Esophagus squamous epithelium (tissue), 5 donors: ENCODE measurements at places on chromosomes 5 and 9.

DNA sequence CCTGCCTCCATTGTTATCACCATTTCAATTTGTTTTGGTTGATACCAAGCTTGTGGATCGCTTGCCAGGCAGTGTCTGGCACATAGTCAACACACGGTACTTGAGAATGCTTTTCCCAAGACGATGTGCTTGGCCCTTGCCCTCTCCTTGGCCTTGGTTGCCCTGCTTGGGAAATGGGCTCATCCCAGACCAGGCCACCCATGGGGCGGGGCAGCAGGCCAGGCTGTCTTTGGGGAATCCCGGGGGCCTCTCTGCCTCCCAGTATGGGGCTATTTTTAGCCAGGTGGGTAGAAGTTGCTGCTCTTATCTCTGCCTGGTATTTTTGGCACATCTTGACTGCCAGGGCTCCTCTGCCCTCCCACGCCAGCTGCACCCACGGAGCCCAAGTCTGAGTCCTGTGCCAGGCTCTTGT lies 49.9 kb downstream of the LMX1B start:
- no peaks in the 10 kb centered on the region for H3K36me3 ChIP-seq
- peaks cover 39% of the 10 kb centered on the region for H3K4me1 ChIP-seq
- peaks cover 95% of the 10 kb centered on the region for H3K27me3 ChIP-seq

- H3K36me3 ChIP-seq = no peaks in the 10 kb centered on the region
- H3K27me3 ChIP-seq = no peaks in the 10 kb centered on the region
- no peak overlapping the region for H3K4me3 ChIP-seq
- no peak overlapping the region for H3K27ac ChIP-seq
- no peaks in the 10 kb centered on the region for H3K4me1 ChIP-seq
- DNase-seq = no peak
Observed at GRCh38 chr9:37157726-37158377, 37.5 kb downstream of the ZCCHC7 start.

DNA sequence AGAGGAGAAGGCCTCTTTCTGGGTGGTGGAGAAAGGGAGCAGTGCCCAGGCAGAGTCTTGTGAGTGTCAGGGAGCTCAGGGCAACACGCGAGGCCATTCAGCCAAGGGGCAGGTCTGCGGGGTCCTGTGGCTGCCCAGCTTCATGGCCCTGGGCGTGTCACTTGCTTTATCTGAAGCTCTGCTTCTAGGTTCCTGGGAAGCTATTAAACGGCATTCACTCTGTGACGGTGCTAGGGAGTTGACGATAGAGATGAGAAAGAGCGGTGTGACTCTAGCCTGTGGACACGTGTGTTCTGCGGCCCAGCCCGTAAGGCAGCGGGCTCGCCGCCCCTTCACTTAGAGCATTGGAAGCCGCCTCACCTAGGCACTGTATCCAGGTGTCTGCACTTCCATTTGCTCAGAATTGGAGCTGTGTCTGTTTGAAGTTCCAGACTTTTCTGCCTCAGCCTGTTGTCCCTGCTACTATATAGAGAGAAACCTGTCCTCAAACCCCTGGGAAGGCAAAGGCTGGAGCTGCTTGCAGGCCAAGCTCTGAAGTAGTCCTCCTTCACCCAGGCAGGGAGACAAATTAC lies 88.3 kb downstream of the PHF2 start:
- DNase-seq = no peak
- peaks cover 3% of the 10 kb centered on the region for H3K36me3 ChIP-seq
- no peak overlapping the region for H3K27ac ChIP-seq
- H3K27me3 ChIP-seq = no peaks in the 10 kb centered on the region

DNA sequence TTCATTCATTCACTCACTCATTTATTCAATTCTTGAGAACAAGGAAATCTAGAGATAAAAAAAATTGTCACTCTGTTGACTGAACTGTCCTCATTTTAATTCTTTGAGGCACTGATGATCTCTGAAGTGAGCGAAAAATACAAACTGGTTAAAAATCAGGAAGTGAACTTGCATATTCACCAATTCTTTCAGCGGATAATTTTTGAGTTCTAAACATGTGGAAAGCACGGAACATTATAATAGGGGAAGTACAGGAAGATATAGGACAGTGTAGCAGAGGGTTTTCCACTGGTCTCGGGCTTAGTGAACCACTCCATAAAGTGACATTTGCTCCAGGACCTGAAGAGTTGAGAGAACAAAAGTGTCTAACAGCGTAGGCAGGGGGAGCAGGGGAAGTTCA lies 169.5 kb downstream of the TLR4 start:
- H3K4me1 ChIP-seq = no peaks in the 10 kb centered on the region
- H3K36me3 ChIP-seq = no peaks in the 10 kb centered on the region
- no peak overlapping the region for H3K27ac ChIP-seq
- H3K4me3 ChIP-seq = no peak overlapping the region
- H3K27me3 ChIP-seq = no peaks in the 10 kb centered on the region

DNA sequence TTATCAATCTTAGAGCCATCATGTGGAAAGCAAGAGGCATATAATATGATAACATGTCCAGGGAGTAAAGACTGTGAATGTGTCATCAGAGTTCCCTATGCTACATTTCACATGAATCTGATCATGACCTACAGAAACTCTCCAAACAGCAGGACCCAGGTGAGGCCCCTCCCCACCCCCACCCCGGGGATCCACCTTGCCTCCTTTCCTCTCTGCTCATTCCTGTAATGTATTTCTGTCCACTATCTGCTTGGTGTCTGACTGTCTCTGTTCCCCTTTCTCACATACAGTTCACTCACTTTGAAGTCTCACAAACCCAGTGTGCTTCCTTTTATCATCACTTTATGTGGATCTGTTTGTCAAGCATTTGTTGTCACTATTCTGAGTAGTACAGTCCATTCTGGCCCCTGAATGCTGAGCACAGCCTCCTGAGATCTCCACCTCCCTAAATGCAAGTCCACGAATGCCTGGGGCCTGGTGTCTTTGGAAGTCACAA lies 76.4 kb upstream of the SMARCA2 start:
- H3K4me1 ChIP-seq = no peaks in the 10 kb centered on the region
- H3K27me3 ChIP-seq = no peaks in the 10 kb centered on the region
- no peak overlapping the region for H3K27ac ChIP-seq
- H3K36me3 ChIP-seq = no peaks in the 10 kb centered on the region

DNA sequence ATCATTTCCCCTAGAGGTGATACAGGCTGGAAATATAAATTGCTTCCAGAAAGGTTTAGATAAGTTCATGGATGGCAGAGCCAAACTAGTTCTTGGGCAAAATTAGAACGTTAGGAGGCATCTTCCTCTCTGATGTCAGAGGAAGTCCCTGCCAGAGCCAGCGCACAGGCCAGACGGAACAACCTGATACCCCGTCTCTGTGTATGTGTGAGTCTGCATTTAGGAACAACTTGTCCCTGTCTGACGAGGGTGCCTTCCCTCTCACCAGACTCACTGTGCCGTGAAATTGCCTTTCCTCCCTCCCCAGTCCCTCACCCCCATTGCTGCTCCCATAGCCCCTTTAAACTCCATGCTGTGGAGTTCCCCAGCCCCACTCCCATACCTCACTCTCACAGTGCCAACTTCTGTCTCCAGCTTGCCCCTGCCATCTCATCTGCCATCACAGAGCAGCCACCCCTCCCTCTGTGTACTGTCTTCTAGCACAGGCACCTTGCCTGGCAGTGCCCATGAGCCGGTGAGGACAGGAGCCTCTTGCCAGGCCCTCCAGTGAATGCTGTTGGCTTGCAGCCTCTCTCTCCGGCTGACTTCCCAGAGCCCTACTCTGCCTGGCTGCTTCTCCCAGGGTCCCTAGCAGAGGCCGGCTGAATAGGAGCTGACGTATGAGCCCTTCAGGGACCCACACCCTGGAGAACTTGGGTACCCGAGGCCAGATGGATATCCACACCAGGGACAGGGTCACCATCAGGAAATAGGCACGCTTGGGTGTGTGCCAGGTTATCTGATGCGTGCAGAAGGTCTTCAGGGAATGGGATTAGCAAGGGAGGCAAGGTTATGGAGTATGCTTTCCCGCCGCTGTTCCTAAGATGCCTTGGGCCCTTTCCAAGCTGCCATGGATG lies 26.7 kb downstream of the UNC5A start:
- no peak for DNase-seq
- no peak overlapping the region for H3K27ac ChIP-seq
- H3K36me3 ChIP-seq = no peaks in the 10 kb centered on the region

- no peak overlapping the region for H3K4me3 ChIP-seq
- no peak for DNase-seq
- peaks cover 76% of the 10 kb centered on the region for H3K36me3 ChIP-seq
- H3K4me1 ChIP-seq = no peaks in the 10 kb centered on the region
- H3K27me3 ChIP-seq = no peaks in the 10 kb centered on the region
- no peak overlapping the region for H3K27ac ChIP-seq
Observed at GRCh38 chr9:109411069-109411761, 86.9 kb downstream of the PTPN3 start.

DNA sequence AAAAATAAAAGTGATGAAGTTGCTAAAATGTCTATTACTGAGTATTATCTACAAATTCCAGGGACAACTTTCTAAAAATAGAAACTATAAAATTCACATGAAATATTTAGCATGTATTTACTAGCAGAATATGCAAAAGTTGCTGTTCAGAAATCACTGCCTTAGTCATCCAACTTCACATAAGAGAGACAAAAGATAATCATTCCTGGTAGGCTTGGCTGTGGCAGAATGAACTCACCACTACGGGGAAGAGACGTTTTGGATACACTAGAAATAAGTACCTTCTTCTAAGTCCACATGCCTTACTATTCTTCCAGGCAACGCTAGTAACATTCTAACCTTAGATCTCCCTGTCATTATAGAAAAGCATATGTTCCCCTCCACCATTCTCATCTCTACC lies 272.2 kb downstream of the BNC2 start:
- no peak overlapping the region for H3K4me3 ChIP-seq
- no peaks in the 10 kb centered on the region for H3K27me3 ChIP-seq
- H3K27ac ChIP-seq = no peak overlapping the region
- DNase-seq = no peak
- no peaks in the 10 kb centered on the region for H3K4me1 ChIP-seq

- no peaks in the 10 kb centered on the region for H3K36me3 ChIP-seq
- no peaks in the 10 kb centered on the region for H3K27me3 ChIP-seq
- no peaks in the 10 kb centered on the region for H3K4me1 ChIP-seq
- H3K4me3 ChIP-seq = peak overlapping the region; percentile 27
- H3K27ac ChIP-seq = peak overlapping the region; percentile 40
Observed at GRCh38 chr9:16653491-16654399, 216.7 kb downstream of the BNC2 start.

- no peak for DNase-seq
- no peaks in the 10 kb centered on the region for H3K27me3 ChIP-seq
- no peaks in the 10 kb centered on the region for H3K36me3 ChIP-seq
- no peak overlapping the region for H3K27ac ChIP-seq
Observed at GRCh38 chr9:12934545-12935272, 159.9 kb downstream of the LURAP1L start.

DNA sequence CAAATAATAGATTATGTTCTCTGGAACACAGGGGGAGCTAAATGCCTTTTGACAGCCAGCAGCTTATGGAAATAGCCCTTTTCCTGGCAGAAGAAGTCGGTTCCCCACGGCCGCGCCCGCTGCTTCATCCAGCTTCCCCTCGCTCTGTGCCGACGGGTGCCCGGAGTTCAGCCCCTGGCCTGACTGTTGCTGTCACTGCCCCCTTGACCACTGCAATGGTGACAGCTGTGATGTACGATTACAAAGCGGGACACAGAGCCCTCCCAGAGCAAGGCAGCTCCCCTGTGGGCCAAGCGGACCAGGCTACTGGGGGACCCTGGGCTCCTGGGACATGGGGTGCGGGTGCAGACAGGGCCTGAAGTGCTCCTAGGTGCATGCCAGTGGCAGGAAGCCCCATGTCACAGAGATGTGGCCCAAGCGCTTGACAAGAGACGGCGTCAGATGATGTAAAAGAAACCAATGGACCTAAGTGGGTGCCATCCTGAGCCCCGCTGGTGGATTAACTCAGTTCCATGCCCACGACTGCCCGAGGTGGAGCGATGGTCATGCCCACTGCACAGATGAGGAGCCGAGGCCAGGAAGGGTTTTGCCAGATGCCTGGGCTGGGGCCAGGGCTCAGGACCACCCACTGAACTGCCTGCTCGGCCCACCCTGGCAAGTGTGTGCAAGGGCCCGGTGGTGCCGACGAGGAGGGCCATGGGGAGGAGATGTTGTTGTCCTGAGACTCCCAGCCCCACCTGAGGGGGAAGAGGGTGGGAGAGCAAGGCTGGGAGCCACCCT lies 13.2 kb upstream of the CLPTM1L start:
- H3K4me3 ChIP-seq = no peak overlapping the region
- no peak for DNase-seq
- no peaks in the 10 kb centered on the region for H3K4me1 ChIP-seq
- H3K27me3 ChIP-seq = peaks cover 78% of the 10 kb centered on the region

DNA sequence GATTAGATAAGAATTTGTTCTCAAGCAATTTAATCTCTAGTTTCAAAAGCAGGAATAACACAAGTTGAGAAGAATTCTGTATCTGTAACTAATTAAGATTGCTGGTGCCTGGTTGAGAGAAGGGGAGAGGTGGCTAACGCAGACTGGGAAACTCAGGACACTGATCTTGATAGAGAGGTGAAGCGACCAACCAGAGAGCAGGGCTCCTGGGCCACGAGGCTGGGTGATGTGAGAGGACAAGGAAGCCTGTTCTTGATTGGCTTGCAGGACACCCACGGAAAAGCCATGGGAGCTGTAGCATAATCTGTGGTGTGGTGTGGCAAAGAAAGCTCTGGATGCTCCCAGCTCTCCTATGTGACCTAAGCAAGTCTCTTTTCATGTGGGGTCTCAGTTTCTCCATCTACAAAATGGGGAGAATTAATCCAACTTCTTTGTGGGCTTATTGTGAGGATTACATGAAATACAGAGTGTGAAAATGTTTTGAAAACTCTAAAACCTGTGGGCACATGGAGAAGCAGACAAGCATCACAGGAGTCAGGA lies 594.1 kb upstream of the BRINP1 start:
- no peak for DNase-seq
- H3K4me1 ChIP-seq = no peaks in the 10 kb centered on the region
- H3K36me3 ChIP-seq = no peaks in the 10 kb centered on the region
- no peaks in the 10 kb centered on the region for H3K27me3 ChIP-seq

DNA sequence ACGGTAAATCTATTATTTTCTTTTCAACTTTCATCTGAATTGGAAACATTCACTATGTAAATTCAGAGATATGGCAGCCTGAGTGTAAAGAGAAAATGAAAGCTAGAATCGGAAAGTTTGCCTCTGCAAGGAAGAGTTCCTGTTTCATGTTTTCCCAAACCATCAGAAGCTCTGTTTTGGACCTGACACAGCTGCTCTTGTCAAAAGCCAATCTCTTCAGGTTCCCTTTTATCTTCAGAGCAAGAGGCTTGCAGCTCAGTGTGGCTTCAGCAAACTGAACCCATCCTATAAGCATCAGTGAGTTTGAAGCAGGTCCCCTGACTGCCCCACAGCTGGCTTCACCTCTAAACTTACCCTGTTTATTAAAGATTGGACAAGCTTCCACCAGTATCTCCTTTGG lies 1099.7 kb downstream of the DTWD2 start:
- H3K27ac ChIP-seq = peak overlapping the region; percentile 55
- H3K27me3 ChIP-seq = no peaks in the 10 kb centered on the region
- no peak overlapping the region for H3K4me3 ChIP-seq
- no peaks in the 10 kb centered on the region for H3K36me3 ChIP-seq
- no peaks in the 10 kb centered on the region for H3K4me1 ChIP-seq

- no peak overlapping the region for H3K27ac ChIP-seq
- no peaks in the 10 kb centered on the region for H3K27me3 ChIP-seq
- no peak overlapping the region for H3K4me3 ChIP-seq
- H3K4me1 ChIP-seq = no peaks in the 10 kb centered on the region
- no peaks in the 10 kb centered on the region for H3K36me3 ChIP-seq
Observed at GRCh38 chr5:142427529-142427928, 102.7 kb upstream of the SPRY4 start.
